ENCODE measurements at places on chromosomes 1 and 21.

- DNase-seq, result no peak
Measured at GRCh38 chr1:68506386-68506785, 9.5 kb upstream of the DEPDC1 start.

DNA sequence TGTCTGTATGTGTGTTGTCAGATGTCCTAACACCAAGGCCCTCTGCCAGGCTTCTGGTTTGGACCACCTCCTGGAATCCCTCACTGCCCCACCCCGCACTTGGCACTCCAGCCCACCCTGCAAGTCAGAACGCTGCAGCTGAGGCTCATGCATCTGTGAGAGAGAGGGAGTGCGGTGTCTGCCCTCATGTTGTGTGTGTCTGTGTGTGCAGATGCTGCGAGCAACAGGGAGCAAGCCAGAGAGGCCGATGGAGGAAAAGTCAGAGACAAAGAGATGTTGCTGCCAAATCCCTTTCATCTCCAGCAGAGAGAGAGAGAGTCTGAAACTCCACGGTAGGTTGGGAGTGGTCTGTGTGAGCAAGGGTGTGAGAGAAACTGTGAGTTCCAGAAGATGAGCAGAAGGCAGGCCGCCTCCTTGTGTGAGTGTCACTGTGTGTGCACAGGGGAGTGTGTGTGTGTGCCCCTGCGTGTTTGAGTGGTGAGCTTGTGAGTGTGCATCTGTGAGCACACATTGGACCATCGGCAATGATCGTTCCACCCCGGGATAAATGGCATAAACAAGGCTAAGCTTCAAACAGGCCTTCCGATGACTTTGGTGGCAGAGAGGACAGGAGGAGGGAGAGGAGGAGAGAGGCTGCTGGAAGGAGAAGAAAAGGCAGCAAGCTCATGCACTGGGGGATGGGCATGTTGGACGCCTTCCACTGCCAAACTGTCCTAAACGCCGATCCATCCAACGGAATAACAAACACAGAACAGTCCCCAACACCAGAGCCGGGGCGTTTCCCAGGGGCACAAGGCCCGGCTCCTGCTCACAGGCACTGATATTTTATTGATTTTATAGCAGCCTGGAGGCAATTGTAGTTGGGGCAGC lies 99.2 kb upstream of the GRIK3 start:
- no peak for DNase-seq

- no peak for DNase-seq
Measured at GRCh38 chr1:74505928-74506710, 6.3 kb downstream of the LRRC53 start.

GRCh38 chr1:41704196-41704595 lies 214.5 kb downstream of the HIVEP3 start:
- DNase-seq, result no peak
